DMS 273 treated with DMSO at 0.1 percent for 48 hours (cell line): ENCODE measurements at places on chromosomes 1 and 21.

GRCh38 chr1:196078691-196079090 is 529.5 kb downstream of the KCNT2 start:
- DNase-seq = no peak

DNA sequence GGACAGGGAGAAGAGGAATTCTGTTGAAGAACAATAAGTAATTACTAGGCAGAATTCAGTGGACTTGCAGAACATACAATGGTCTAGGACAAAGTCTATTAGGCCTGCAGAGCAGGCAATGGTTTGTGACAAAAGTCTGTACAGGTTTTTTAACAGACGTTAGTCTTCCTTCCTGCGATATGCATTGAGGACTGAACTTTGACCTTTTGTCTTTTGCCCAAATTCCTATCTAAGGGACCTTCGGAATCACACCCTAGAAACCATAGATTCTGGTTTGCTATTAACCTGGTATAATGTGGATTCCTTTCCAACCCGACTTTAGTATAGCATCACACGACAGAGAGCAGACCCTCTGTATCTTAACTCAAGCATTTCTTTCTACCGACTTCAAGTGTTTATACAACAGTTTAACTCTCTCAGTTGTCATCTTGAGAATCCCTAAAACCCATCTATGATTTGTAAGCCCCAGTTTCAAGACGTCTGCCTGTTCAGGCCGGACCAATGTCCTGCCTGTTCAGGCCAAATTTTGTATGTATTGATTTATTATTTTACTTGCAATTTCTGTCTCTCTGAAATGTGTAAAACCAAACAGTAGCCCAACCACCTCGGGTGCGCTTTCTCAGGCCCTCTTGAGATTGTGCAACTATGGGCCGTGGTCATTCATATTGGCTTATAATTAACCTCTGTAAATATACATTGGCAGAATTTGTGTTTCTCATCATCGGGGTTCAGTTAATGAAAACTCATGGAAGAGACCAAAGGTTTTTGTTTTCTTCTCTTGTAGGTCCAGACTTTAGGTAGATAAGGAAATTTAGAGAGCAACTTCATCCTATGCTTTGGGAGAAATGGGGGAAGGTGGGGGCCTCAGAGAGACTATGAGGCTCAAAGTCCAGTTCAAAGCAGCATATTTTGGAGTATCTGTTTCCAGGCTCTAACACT is 76.9 kb upstream of the TNFSF18 start:
- DNase-seq = no peak

DNA sequence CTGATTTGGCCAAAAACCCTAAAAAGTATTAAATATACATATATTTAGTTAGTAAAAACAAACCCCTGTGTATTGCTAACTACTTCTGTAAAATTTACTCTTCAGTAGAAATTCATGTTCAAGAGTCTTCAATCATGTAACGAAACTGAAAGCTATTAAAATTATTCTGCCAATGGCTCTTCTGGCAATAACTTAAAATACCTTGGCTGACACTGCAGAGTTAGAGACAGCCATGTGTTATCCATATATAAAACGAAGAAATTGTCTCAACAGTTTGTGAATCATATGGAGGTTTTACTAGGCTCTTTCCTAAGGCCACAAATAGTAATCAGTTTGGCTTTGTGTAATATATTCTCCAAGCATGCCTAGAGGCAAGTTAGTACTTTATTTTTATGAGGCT is 357.2 kb downstream of the COL11A1 start:
- no peak for DNase-seq

- no peak for DNase-seq
Observed at GRCh38 chr1:42552636-42553035, 89.5 kb downstream of the CCDC30 start.

DNA sequence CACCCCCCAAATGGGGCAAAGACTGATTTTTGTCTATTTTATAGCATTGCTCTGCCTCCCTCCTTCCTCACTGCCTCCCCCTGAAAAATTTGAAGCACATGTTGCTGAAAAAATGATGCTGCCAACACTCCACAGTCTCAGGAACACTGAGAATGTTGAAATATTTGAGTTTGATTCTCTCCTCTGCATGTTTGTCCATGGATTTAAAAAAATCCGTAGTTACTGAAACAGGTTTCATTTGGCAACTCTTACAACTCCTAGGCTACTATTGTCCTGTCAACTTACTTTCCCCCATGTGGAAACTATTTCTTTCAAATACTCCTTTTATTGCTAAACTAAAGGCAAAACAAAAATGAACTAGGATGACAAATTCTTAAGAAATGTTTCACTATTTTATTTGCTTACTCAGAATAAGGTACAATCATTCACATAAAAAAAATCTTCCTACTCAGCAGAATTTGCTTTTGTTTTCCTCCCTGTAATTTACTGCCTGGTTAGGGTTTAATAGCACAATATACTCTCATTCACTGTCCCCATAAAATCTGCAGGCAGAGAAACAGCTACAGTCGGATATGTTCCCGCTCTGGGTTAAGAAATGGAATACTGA is 50.2 kb downstream of the C21orf91 start:
- DNase-seq = no peak

- DNase-seq = no peak
Observed at GRCh38 chr1:228060458-228061190, 21.9 kb upstream of the ARF1 start.

DNA sequence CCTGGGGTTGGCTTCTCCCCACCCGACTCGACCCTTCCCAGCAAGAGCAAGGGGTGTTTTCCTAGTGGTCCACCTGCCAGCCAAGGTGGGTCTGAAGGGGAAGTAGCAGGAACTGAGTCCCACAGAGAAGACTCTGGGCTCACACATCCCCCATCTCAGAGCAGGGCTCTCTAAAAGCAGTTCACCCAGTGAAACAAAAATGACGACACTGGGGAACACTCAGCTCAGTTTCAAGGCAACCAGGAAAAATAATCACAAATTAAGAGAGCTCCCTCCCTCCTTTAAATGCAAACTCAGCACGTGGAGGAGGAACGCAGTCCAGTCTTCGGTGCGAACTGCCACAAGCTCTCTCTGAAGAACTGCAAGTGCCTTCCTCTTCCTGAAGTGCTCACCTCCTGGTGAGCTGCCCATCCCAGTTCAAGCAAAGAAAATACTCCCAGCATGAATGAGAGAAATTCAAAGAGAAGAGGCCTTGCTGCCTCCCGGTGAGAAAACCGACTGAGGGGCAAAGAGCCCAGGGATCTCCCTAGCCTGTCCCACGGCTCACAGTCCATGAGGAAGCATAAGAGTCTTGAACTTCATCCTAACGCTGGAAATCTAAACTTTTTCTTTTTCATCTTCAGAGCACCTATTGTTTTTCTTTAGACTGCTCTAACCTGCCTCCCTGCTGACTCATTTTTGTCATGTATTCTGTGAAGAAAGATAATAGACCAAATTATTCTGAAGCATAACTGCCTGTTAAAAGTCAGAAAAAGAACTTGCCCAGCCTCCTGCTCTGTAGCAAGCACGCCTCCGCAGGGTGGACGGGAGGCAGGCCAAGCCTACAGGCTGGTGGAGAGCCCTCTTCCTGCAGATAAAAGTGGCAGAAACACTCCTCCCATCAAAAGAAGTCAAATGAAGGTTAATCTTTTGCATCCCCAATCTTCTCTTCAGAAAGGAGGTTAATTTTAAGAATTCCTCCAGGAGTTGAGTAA is 281.4 kb downstream of the HHIPL2 start:
- DNase-seq = no peak

DNA sequence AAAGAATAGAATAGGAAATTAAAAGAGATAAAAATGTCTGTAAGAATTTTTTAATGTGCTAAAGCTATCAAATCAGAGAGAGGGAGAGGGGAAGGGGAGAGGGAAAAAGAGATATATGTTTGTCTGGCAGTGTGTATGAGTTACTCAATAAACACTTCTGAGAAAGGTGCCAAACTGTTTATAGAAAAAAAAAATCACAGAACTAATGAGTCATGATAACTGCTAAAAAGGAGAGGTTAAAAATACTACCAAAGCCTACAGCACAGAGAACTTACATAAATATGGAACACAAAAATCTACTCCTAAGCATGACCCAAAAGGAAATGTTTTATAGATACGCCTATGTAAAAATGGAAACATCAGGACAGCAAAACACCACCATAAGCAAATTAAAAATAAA is 45.4 kb downstream of the SELENOF start:
- no peak for DNase-seq

- DNase-seq = no peak
Observed at GRCh38 chr1:237228421-237228820, 186.4 kb downstream of the RYR2 start.

- no peak for DNase-seq
Observed at GRCh38 chr1:157313240-157313807, 175.1 kb upstream of the ETV3 start.

DNA sequence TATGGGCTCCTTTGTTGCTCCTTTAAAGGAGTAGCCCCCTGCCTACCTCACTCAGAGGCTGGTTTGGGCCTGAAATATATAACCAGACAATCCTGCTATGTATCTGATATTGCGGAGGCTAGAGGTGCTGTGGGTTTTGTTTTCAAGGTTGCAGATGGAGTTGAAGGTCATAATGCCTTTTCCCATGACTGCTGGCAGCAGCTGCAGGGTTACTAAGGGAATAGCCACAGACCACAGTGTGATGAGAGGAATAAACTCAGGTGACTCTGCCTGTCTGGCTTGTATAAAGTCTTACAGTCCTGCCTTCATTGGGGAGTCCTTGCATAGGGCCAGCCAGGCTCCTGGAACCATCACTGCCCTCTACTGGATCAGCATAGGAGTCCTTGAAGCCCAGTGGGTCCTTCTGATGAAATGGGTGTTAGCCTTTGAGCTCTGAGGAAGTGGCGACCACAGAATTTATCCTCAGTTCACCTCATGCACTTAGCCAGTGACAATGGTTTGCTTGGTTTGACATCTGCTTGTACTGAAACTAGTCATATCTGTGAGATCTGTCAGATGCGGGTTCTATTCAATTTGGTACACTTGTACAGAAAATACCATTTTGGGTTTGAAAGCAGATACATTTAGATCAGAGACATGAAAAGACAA is 174.4 kb upstream of the HMCN1 start:
- no peak for DNase-seq

DNA sequence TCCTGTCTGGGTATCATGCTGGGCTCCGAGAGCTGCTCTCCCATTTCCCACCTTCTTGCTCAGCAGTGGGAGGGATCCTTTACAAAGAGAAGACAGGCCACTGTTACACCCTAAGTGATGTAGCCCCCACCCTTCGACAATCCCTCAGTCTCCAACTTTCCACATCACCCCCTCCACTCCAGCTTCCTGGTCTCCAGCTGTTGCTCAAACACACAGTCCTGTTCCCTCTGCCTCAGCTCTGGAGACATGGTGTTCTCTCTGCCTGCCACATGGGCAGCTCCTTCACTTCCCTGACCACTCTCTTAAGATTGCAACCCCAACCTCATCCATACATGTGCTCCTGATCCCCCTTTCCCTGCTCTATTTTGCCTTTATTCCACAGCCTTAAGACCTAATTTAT is 37.7 kb downstream of the SLC30A1 start:
- DNase-seq = no peak

- no peak for DNase-seq
Observed at GRCh38 chr21:44773291-44773932, 28.2 kb downstream of the UBE2G2 start.

DNA sequence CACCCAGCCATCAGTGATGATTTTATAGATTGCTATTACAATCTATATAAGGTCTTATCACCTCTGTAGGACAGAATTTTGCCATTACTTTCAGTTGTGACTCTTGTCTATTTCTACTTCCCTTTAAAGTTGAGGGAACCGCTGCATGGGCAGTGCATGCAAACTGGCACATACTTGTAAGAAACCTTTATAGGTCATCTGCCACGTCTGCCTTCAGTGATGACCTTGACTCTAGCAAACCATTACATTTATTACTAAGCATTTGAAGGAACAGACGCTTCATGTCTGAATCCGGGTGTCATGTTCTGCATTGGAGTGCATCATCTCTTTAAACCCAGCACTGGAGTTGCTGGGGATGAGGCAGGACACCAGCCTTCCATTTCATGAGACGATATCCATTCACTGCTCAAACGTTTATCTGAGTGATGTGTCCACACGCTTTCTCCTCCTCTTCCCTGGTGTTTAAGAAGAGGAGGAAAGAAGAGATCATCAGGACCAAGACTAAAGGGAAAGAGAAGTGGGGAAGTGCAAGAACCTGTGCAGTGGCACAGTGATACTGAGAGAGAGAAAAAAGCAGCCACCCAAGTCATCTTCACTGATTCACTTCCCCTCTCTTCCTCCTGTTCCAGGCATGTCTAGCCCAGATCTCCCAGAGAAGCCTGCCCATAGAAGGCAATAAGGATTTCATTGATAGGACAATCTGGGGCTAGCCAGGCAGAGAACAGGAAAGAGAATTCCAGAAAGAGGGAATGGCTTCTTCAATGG is 14.1 kb downstream of the CCSAP start:
- no peak for DNase-seq

GRCh38 chr1:234924450-234925355 is 203.9 kb downstream of the TOMM20 start:
- DNase-seq = no peak

DNA sequence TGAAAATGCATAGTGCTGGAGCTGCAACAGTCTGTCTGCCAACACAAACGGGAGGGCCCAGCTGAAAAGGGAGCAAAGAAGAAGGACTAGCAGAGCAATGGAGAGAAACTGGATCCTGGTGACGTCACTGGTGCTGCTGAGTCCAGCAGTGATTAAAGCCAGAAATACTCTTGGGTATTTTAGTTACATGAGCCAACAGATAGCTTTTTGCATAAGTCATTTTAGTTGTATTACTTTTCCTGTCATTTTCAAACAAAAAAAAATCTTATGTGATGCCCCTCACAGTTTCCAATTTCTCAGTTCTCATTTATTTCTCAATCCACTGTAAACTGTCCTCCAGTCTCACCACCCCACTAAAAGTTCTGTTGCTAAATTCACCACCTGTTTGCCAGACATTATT is 38.7 kb upstream of the NEK7 start:
- DNase-seq = no peak

DNA sequence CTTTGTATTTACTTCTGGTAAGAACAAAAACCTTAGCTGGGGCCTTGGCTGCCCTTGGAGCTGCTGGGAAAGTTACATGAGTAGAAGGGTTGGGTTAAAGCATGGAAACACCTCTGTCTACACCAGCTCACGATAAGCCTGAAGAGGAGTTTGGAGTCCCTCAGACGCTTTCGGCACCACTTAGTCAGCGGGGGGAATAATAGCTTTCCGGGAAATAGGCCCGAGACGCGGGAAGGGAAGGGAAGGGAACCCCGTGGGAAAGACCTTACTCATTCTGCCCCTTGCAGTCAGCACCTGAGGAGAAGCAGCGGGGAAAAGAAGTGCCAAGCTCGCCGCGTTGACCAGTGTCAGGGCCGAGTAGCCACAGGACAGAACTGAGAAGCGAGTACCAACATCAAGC is 66.4 kb upstream of the PDE9A start:
- DNase-seq = no peak

DNA sequence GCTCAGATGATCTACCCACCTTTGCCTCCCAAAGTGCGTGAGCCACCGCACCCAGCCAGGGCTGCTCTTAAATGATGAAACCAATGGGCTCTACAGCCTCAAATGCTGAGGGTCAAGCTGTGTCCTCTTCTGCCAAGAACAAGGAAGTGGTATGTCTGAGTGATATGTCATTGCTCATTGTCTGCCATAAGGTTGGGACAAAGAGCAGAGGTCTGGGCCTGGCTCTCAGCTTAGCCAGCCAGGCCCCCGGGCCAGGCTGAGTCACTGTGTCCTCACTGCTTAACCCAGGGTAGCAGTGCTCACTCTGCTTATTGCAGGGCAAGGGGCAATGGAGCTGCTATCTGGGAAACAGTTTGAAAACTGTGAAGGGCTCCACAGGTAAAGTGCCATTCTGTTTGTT is 8.3 kb upstream of the ETS2 start:
- DNase-seq = no peak
